ENCODE measurements at places on chromosomes 13 and 19. TPM values are rescaled to one million over a fixed set of nuclear protein-coding genes. Genes with fewer than 3 reads are reported as not detected.

Gene ANGPTL8
- not detected for total RNA-seq

DNA sequence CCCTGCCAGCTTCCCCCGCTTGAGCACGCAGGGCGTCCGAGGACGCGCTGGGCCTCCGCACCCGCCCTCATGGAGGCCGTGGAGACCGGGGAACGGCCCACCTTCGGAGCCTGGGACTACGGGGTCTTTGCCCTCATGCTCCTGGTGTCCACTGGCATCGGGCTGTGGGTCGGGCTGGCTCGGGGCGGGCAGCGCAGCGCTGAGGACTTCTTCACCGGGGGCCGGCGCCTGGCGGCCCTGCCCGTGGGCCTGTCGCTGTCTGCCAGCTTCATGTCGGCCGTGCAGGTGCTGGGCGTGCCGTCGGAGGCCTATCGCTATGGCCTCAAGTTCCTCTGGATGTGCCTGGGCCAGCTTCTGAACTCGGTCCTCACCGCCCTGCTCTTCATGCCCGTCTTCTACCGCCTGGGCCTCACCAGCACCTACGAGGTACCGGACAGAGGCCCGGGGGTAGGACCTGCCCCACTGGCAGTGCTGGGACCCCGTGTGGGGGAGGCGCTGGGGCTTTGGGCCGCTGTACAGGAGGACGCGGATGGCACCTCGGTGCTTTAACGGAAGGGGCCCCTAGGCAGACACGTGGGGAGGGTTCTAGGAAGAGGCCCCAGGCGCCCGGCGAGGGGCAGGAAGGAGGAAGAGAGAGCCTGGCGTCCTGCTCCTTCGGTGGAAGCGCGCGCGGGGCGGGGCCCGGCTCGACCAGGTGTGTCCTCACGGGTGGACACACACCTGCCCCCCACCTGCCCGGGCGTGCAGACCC, 681 bp downstream of the SLC5A5 start:
- DNase-seq, result no peak
- H3K4me1 ChIP-seq, result peaks cover 19% of the 10 kb centered on the region
- no peak overlapping the region for H3K27ac ChIP-seq
- H3K27me3 ChIP-seq, result peaks cover 31% of the 10 kb centered on the region
- H3K36me3 ChIP-seq, result no peaks in the 10 kb centered on the region

Gene PTGIR
- not detected for total RNA-seq

DNA sequence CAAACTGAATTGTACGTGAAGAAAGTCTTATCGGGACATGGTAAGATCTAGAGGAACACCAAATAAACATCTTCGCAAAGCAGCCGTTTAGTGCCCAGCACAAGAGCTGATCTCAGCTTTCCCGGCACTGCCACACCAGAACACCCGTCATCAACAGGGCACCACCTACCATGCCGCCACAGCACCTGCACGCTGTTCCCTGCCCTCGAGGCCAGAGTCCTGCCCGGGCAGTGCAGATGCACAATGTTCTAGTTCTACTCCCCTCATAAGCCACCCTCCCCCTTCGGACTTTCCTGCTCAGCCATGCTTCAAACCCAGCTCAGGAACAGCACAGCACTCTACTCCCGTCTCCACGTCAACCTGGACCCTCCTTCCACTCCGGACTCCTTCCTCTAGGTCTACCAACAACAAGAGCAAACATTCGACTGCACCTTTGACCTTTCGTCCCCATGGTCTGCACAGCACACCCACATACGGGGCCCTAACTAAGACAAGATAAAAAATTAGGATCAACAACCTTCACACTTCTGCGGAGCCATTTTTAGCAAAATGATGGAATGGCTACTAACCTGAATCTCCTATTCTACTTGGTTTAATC, 25.1 kb downstream of the TUBGCP3 start:
- H3K4me3 ChIP-seq, result no peak overlapping the region
- H3K36me3 ChIP-seq, result peaks cover 9% of the 10 kb centered on the region
- H3K27ac ChIP-seq, result no peak overlapping the region
- H3K4me1 ChIP-seq, result no peaks in the 10 kb centered on the region
- H3K27me3 ChIP-seq, result no peaks in the 10 kb centered on the region

DNA sequence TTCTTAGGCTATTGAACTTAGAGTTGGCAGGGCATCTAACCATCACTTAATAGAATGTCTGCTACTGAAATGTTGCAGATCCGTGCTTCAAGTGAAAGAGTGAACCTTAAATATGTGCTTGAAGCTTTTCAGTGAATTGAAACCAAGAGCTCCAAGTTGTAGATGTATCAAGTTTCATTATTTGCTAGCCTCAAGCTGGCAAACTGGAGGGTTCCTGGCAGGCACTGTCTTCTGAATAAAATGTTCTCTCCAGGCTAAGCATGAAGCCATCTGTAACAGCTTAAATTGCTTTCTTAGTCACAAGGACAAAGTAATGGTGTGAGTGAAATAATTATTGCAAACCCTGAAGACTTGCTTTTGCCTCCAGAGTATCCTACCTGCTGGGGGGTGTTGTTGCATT, 415.0 kb upstream of the SPRY2 start:
- H3K27ac ChIP-seq, result no peak overlapping the region
- no peaks in the 10 kb centered on the region for H3K36me3 ChIP-seq
- no peaks in the 10 kb centered on the region for H3K4me1 ChIP-seq

Gene HPN
- total RNA-seq, result not detected

Gene PGLYRP2
- total RNA-seq, result not detected

DNA sequence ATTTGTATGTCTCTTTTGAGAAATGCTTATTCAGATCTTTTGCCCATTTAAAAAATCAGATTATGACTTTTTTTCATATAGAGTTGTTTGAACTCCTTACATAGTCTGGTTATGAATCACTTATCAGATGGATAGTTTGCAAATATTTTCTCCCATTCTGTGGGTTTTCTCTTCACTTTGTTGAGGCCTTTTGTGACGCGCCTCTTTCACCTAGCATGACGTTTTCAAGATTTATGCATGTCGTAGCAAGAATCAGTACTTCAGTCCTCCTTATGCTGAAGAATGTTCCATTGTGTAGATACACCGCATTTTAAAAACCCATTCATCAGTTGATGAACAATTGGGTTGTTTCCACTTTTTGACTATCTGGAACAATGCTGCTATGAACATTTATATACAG, 13.4 kb downstream of the PABPC3 start:
- H3K27me3 ChIP-seq, result no peaks in the 10 kb centered on the region
- no peaks in the 10 kb centered on the region for H3K4me1 ChIP-seq
- no peak overlapping the region for H3K27ac ChIP-seq
- no peaks in the 10 kb centered on the region for H3K36me3 ChIP-seq
- H3K4me3 ChIP-seq, result no peak overlapping the region
- DNase-seq, result no peak

DNA sequence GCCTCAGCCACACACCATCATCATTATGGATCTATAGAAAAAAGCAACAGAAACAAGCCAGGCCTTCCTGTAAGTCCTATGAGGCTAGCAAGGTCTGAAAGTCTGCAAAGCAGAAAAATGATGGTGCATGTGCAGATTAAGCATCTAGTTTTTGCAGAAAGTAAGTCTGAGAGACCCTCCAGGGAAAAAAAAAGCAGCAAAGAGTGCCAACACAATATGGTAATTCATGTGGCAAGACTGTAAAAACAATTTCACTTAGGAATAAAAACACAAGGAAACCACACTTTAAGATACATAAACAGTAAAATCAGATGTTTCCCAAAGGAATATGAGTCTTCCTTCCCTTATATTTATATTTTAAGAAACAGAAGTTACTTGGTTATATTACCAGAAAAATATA, 112.3 kb upstream of the FBXL3 start:
- H3K27me3 ChIP-seq, result no peaks in the 10 kb centered on the region
- peaks cover 100% of the 10 kb centered on the region for H3K36me3 ChIP-seq
- no peak for DNase-seq
- no peaks in the 10 kb centered on the region for H3K4me1 ChIP-seq

DNA sequence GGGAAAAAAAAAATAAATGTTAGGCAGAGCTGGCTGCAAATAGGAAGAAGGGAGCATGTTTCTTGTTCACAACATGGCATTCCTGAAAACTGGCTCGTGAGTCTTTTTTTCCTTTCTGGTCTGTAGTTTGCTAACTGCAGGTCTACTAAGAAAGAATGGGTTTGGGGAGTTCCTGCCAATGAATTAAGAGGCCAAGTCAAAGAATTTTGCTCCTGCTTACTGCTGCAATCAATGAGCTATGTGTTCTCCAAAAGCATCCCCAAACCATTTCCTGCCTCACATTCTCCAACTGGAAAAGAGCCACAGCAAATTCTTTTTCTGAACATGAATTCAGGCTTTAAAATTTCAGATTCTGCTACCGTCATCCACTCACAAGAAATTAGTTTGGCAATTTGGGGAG, 88.6 kb downstream of the DCT start:
- DNase-seq, result no peak
- no peaks in the 10 kb centered on the region for H3K4me1 ChIP-seq

Data from esophagus squamous epithelium (tissue), 5 donors.